Astrocyte of the hippocampus (primary cell): ENCODE measurements at places on chromosomes 4 and X.
A peak's percentile ranks its signal among the peaks of the same experiment; 100 is the strongest.

- no peak for DNase-seq
Observed at GRCh38 chr4:94038195-94038594, 169.5 kb upstream of the SMARCAD1 start.

DNA sequence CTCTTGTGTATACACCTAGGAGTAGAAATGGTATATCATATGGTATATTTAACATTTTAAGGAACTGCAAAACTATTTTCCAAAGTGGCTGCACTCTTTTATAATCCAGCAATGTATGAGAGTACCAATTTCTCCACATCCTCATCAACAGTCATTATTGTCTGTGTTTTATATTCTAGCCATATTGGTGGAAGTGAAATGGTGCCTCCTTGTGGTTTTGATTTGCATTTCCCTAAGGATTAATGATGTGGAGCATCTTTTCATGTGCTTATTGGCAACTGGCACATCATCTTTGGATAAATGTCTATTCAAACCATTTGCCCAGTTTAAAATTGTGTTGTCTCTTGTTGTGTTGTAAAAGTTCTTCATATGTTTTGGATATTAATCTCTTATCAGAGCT is 9.6 kb downstream of the BMP15 start:
- peak; percentile 28 for DNase-seq

DNA sequence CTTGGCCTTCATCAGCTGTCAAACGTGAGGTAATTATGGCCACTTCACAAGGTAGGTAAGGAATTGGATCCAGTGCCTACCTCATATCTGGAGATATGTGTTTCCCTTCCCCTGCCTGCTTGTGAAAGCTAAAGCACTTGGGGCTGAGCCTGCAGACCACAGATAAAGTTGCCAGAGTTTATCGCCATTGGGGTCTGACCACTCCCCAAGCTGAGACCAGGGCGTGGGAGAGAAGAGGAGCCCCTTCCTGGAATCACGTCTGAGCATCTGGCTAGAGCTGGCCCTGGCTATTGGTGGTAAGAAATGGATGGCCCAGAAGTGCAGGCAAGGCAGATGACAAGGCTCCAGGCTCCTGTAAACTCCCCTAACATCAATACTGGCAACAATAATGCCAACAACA is 2.7 kb downstream of the ALAS2 start:
- DNase-seq: no peak

DNA sequence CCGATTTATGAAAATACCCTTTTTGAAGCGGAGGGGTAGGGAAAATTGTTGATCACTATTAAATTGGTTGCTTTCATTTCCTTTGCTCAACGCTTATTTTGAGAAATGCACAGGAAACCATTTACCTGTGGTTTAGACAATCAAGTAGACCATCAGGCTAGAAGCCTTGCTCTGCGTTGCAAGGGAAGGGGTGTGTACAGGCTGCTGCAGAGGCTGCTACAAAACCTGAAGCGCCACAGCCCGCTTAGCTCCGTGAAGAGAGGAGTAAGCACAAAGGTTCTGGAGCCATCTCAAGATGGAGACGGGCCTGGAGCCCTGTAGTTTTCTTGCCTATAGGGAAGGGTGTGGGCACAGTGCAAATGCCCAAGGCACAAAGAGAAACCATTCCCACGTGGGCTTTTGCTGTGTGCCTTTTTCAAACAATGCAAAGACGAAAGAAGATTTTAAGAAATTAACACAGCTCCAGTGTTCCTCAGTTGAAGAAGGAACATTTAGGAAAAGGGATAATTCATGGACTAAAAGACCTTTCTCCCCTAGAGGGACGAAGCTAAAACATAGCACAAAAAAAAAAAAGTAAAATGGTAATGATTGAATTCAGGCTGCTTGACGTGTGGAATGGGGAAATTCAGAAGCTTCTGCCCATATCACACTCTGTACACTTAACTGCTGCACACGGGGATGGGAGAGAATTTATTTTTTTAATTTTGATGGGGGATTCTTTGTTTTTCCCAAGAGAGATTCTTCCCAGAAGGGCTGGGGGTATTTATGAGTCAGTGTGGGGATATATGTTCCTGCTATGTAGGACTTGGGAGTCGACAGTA is 3.5 kb downstream of the TMSB4X start:
- DNase-seq: peak; percentile 78
